ENCODE measurements at places on chromosomes 5 and 9.

DNA sequence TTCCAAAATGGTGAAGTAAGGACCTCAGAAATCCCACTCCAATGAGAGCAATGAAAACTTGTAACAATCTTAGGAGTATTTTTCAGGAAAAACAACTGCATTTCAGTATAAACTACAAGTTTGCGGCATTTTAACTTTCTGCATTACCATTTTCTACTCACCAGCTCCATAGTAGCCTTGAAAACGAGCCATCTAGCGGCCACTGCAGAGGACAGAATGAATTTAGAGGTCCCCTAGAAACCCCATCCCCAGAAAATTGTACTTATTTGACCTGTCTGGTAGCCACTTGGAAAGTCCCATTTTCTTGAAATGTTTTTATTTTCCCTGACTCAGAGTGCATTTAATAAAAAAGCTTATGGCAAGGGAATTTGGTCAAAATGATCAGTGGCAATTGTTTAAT lies 205.4 kb upstream of the ITGA1 start:
- DNase-seq: no peak

GRCh38 chr5:137206030-137206715 lies 293.0 kb downstream of the SPOCK1 start:
- no peak for DNase-seq

- DNase-seq: no peak
Measured at GRCh38 chr9:93124793-93125192, 9.3 kb downstream of the NINJ1 start.

DNA sequence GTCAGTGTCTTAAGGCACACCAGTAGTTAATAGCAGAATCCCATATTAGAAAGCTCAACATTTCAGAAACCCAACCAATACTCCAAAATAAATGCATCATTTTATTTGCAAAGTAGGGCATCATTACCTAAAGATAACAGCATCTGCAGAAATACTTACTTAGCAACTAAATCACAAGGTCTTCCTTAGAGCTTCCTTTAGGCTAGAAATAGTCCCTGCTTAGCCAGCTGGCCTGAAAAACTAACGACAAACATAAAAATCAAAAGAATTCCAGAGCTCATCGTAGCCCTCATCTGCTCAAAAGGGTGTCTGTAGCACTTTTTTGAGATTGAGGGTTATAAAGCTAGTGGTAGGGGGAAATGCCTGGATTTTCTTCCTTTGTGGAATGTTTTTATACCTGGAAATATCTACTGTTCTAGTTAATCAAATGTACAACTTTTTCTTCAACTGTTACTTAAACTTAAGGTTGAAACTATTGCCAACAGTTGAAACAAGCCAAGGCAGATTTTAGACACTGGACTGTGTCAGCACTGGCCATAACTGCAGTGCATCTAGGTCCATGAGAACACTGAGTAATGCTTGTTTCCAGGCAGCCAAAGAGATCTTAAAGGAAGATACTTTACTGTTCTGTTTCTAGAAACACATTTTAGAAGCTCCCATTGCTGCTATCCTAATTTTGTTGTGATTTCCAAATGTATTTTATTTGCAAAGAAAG lies 129.4 kb upstream of the RASA1 start:
- DNase-seq: no peak

DNA sequence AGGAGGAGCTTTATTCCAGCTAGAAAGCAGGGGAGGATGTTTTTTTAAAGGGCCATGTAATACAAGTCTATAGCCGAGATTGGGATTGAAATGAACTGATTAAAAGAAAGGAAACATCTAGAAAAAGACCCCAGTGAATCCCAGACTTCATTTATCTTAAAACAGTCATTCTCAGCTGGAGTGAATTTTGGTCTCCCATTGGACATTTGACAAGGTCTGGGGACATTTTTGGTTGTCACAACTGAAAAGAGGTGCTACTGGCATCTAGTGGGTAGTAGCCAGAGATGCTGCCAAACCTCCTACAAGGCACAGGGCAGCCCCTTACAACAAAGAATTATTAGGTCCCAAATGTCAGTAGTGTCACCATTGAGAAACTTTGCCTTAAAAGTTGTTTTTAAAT lies 16.3 kb upstream of the SPINK4 start:
- no peak for DNase-seq

DNA sequence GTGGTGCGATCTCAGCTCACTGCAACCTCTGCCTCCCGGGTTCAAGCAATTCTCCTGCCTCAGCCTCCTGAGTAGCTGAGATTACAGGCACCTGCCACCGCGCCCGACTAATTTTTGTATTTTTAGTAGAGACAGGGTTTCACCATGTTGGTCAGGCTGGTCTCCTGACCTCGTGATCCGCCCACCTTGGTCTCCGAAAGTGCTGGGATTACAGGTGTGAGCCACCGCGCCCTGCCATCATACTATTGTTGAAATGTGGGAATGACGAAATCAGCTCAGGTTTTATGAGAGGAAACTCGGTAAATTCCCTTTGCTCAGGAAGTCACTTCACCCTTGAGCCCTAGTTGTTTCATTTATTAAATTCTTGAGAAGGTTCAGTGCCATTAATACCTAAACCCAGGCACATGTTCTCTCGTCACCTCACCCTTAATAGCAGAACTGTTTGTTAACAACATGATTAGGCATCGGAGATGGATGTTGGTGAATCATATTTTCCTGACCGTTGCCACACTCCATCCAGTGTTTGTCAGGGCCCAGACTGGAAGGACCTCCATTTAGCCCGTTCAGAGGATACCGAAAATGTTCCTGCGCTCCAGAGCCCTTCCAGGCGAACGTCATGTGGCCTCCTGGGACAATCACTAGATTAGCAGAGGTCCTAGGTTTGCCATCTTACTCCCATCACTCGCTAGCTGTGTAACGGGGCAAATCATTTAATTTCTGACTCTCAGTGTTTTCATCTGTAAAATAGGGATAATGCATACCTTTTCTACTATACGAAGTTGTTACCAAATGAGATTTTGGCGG lies 20.0 kb upstream of the CREBRF start:
- no peak for DNase-seq

DNA sequence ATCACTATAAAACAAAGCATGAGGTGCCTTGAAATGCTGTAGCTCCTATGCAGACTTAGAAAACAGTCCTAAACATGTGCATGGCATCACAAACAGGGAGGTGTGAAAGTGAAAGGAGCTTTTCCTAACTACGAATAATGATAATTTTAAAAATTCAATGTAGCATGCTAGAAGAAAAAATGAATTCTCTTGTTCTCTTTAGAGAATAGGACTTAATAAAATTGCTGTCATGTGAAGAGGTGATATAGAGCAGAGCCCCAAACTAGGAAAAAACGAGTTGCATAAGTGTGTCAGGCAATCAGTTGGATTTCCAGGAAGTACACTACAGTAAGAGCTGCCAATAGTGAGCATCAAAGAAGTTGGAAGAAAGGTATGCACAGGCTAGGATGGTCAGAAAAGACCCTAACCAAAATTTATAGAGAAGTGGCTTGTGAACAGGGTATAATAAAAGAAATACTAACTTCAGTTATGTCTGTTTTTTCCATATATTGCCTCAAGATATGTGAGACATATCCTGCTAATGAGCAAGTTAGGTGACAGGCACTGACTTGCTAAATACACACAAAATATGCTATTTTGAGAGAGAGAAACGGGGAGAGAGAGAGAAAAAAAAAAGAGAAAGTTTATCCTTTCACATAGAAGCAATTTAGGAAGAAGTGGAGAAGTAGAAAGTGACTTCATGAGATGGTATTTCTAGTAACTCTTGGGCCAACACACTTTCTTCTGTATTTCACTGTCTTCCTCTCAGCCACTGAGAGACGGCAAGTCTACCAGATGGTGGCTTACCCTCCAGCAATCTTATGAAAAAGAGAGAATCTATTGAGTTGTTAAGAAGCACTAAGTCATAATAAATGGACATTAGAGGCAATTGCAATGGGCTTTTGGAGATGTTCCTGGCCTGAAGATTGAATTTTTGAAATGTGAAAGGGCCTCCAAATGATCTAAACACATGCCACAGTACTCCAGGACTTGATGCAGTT lies 18.0 kb downstream of the ITGA2 start:
- no peak for DNase-seq

GRCh38 chr9:34611811-34612787 lies at the start of gene RPP25L:
Gene RPP25L (minus strand): TSS chr9:34612097. CDS start chr9:34611296, 801 bp downstream.
- peak; percentile 86 for DNase-seq

All from A549 (cell line).